ENCODE measurements at places on chromosomes 4 and X.

DNA sequence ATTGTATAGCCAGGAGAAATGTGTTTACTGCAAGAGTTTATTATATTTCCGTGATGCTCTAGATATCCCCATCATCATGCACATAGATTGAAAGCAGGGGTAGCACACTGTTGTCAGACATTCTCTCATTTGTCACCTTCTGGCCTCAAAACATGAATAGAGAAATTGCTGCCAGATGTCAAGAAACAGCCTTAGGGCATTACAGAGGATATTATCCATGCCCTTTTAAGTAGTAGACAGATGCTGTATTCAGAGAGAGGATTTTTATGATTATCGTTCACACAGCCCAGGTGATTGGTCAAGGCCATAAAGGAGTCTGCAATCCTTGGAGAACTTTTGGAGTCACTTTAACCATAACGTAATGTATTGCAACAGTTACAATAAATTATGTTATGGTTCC, 1961.5 kb upstream of the TENM3 start:
- no peak for DNase-seq

DNA sequence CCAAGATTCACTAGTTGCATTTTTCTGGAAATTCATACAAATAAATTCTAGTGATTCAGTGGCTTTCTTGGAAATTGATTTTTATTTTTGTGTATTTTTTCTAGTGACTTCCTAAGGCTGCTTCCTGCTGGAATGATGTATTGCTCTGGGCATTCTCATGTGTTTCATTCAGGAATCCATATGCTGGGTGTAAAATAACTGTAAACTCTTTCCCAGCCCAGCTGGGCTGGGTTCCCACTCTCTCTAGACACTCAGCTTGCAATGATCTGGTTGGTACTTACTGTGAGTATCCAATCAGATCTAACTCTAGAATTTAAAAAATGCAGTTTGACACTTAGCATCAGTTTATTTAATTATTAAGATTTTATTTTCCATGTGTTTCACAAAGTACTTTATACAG, 882.2 kb downstream of the STIM2 start:
- no peak for DNase-seq

- no peak for DNase-seq
These were observed 51.7 kb downstream of the SLC7A11 start for GRCh38 chr4:138190452-138190858.

DNA sequence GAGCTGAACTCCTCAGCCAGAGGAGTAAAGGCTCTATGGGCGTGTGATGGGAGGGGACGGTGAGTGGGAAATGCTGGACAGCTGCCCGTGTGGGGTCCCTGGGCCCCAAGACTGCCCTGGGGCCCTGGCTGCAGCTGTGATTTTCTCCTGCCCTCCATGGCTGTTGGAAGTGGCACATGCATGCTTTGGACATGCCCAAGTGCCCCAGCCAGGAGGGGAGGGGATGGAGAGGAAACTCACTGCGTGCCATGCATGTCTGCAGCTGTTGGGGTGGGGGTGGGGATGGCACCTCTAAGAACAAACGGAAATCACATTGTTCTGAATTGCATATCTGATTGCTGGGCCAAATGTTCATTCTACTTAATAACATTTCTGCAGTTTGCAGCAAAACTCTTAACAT, 52.4 kb downstream of the MID2 start:
- DNase-seq = no peak

DNA sequence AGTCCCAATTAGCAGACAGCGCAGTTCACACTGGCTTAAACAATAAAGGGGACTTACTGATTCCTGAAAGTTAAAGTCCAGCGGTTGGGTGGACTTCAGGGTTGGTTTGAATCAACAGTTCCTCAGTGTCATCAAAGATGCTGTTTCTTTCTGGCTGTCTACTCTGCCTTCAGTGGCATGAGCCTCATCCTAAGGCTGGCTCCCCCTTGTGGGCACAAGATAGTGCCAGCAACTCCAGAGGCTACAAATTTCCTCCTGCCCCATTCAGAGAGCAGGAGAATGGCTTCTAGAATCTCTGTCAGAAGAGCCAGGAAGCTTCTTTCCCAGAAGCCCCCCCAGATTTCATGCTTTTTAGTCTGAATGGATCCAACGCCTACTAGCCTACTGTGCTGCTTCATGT, 82.4 kb upstream of the MTM1 start:
- DNase-seq = peak; percentile 10

DNA sequence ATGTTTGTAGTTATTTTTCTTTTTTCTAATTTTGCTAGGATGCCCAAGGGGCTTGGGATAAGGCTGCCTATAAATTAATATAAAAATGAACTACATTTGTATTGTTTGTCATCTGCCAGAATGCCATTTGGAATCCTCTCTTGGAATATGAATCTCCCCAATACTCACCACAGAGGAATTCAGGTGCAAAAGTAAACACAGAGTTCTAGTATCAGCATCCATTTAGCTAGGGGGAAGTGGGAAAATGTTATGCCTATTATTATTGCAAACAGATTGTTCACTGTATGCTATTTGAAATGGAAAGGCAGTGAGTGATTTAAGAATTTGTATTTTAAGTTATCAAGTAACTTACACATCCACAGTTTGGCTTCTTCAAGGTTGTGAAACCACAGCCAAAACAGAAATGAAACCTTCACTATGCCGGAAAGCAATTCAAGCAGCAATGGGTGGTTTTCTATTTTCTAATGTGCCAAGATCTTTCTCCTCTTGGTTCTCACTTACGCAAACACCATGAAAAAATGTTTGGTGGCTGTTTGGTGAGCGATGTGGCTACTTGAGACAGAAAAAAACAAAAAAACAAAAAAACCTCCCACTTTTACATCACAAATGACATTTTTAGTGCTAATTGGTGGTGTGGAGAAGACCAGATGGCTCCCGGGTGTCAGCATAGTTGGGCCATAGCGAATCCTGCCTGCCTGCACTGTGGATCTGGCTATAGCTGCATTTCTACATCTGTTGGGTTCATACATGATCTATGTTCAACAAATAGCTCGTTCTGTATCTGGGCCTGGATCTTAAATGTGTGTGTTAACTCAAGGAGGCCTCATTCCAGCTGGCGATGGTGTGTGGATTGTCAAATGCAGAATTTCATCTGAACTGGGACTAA, 200.8 kb upstream of the GIMD1 start:
- DNase-seq = no peak

GRCh38 chr4:93030670-93031069, 726.9 kb downstream of the GRID2 start:
- no peak for DNase-seq

DNA sequence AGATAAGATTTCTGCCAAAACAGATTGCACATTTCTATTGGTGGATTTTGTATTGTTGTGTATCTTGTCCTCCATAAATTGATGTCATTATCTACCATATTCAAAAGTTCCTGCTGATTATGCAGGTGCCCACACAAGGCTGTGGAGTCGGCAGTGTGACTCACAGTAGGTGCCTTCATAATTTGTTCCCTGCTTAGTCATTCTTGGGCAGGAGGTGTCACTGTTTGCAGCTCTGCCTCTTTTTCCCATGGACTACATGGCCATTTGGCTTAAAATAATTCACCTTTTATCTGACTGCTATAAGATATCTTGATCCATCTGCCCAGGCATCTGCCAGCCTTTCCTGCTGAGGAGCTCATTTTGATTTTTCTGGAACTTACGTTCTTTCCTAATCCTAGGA, 33.6 kb upstream of the ENPEP start:
- DNase-seq = no peak

GRCh38 chrX:110267874-110268273, 50.0 kb downstream of the AMMECR1 start:
- DNase-seq = no peak

- no peak for DNase-seq
These were observed 105.2 kb downstream of the GASK1B start for GRCh38 chr4:158067646-158068045.

GRCh38 chr4:40931841-40932240, 182.1 kb downstream of the NSUN7 start:
- DNase-seq = no peak

DNA sequence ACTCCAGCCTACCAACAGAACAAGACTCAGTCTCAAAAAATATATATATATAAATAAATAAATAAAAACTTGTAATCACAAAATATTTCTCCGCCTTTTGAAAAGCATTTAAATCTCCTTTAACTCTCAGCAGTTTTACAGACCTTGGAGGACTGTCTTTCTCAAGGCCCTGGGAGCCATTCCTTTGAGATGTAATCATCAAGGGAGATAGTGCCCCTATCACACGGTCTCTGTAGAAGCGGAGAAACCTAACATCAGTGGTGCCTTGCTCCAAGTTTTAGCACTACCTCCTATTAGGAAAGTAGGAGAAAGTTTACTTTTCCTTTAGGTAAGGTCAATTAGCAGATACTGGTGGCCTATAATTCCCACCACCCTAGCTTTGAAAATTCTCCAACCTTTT, 58.5 kb downstream of the ANTXR2 start:
- DNase-seq = no peak

DNA sequence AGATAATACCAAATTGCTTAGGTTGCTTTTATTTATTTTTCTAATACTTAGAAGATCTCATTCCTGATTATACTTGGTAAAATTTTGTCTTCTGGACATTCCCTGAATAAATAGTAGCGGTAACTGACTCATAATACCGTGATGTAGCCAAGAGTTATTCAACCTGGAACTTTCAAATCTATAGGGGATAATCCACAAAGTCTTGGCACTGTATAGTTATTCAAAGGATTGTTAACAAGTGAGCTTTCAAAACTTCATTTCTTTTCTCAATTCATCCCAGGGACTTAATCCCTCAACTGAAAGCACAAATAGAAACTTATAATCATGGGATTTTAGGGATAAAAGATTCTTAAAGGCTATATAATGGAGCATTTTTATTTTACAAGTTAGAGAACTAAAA, 1383.3 kb downstream of the FAM133A start:
- DNase-seq = no peak

Data from T follicular helper cell (primary cell).